Right hindlimb (tissue), 1 donor: ENCODE measurements at places on chromosomes 4 and X.

GRCh38 chr4:60743654-60744053 lies 456.5 kb upstream of the ADGRL3 start:
- DNase-seq, result no peak

DNA sequence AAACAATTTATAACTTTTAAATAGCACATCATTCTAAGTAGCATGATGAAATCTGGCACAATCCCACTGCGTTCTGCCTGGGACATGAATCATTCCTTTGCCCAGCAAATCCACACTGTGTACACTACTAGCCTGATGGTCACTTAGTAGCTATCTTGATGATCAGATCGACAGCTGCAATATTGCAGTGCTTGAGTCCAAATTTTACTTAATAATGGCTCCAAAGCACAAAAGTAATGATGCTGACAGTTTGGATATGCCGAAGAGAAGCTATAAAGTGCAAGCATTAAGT lies 86.6 kb upstream of the NPNT start:
- no peak for DNase-seq

GRCh38 chrX:12770440-12770839 lies 20.8 kb upstream of the PRPS2 start:
- DNase-seq, result no peak

GRCh38 chr4:1323280-1323634 lies 23.8 kb upstream of the UVSSA start:
- no peak for DNase-seq

GRCh38 chr4:51906167-51906958 lies 63.4 kb downstream of the DCUN1D4 start:
- DNase-seq, result no peak

DNA sequence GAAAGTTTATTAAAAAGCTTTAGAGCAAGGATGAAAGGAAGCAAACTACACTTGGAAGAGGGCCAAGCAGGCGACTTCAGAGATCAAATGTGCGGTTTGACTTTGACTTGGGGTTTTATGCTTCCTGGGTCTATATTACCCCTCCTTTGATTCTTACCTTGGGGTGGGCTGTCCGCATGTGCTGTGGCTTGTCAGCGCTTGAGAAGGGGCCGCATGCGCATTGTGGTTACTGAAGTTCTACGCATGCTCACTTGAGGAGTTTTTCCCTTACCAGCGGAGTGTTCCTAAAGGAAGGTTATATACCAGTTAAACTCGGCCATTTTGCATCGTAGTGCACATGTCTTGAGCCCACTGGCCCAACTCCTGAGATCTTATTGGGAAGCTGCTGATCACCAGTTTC lies 9.9 kb downstream of the ZNF157 start:
- DNase-seq, result no peak

DNA sequence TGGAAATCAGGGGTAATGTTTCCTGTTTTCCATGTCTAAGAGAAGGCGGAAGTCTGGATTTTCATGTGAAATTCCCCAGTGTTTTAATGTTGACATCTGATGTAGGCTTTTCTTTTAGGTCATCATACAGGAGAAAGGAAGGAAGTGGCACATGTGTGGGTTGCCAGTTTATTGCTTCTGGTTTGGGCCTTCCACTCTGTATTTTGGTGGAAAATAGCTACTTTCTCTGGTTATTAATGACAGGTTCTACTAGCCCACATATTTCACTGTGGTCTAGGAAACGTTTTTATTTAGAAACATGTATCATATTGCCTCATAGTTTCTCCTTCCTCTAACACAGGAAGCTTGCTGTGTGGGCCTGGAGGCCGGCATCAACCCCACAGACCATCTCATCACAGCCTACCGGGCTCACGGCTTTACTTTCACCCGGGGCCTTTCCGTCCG lies 7.2 kb downstream of the PDHA1 start:
- no peak for DNase-seq

GRCh38 chr4:11287055-11287454 lies 141.6 kb downstream of the HS3ST1 start:
- no peak for DNase-seq

GRCh38 chr4:15410750-15411149 lies 17.1 kb upstream of the C1QTNF7 start:
- no peak for DNase-seq

GRCh38 chr4:128450326-128451120 lies 162.9 kb upstream of the PGRMC2 start:
- DNase-seq, result no peak

GRCh38 chr4:113445286-113445685 lies 316.3 kb downstream of the CAMK2D start:
- peak; percentile 43 for DNase-seq

DNA sequence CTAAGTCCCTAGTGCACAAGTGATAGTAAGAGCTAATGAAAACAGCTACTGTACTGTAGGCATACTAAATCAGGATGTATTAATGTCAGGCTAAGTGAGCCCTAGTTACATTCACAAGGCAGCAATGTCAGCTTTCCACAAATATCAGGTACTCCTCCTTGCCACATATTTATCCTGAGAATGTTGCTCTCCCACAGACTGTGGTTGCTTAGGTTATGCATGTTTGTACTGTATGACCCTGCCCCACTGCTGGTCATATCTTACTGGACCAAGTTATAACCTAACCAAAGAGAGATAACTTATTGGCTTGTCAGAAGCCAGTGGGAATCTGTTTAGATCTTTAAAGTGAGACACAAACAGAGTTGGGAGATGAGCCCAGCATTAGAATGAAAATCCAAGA lies 241.0 kb downstream of the SLC39A8 start:
- DNase-seq, result no peak

- DNase-seq, result no peak
Measured at GRCh38 chr4:176261481-176261880, 7.5 kb downstream of the ASB5 start.

DNA sequence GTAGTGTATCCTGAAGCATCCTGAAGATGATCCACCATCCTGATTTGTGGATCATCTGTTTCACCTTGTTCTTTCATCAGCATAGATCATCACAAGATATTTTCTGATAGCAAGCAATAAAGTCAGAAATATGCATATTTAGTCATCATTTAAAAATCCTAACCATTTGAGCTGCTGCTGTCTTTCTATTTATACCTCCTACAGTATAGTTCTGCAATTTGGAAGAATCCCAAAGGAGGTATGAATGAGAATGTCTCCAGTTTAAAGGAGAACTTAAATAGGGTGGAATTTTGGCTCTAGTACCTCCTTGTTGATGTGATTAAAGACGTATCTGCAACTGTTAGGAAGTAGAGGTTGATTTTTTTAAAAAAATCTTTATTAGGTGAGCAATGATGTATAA lies 7.6 kb downstream of the SLC25A14 start:
- no peak for DNase-seq

DNA sequence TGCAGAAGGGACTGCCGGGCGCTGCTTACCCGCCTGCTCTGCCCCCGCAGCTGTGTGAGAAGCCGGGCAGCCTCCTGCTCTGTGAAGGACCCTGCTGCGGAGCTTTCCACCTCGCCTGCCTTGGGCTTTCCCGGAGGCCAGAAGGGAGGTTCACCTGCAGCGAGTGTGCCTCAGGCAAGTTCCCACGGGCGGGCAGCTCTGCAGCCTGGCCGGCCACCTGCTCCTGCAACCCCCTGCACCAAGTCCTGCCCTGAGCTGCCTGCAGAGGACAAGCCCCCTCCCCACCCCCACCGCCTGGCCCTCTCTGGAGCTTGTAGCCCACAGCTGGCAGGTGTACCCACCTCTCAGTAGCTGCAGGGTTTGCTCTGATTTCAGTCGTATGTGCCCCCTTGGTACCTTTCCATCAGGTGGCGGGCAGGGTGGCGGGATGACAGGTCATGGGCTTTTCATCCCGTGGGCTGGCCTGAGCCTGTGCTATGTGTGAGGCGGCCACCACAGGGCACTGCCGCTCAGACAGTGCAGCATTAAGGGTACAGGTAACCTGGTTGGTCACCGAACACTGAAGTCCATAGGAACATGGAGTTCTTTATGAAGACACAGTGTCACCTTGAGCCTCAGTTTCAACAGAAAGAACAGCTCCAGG lies 56.6 kb downstream of the NELFA start:
- DNase-seq, result no peak

GRCh38 chr4:143156853-143157252 lies 27.9 kb upstream of the USP38 start:
- no peak for DNase-seq

DNA sequence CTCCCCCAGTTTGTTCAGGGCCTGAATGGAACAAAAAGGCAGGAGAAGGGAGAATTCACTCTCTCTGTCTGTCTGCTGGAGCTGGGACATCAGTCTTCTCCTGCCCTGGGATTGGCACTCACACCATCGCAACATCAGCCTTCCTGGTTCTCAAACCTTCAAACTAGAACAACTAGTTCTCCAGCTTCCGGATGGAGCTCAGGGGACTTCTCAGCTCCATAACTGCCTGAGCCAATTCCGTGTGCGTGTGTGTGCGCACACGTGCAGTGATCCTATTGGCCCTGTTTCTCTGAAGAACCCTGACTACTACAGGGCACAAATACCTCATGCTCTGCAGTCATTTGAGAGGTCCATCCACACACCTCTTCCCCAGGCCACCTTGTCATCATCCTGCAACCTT lies 18.7 kb upstream of the MAN2B2 start:
- no peak for DNase-seq

DNA sequence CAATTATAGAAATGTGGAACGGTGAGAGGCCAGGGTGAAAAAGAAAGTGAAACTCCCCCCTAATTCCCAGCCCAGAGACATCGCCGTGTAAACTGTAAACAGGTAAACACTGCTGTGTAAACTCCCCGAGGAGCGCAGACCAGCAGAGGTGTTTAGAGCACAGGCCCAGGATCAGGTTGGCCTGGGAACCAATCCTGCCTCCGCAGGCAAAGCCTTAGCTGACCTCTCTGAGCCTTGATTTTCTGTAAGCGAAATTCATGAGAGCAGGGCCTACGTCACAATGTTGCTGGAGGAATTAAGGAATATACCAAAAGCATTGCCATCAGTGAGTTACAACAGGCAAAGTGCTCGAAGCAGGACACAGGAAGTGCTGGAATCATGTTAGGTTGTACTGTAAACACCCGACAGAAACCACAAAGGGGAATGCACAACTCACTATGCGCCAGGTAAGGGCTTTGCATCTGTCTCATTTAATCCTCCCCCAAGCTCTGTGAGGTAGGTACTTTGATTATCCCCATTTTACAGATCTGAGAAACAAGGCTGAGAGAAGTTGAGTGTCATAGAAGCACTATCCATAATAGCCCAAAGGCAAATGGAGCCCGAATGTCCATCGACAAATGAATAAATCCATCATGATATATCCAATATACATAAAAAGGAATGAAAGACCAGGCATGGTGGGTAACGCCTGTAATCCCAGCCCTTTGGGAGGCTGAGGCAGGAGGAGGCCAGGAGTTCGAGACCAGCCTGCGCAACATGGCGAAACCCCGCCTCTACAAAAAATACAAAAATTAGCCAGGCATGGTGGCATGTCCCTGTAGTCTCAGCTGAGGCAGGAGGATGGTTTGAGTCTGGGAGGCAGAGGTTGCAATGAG lies 30.7 kb upstream of the KIAA0232 start:
- DNase-seq, result no peak

DNA sequence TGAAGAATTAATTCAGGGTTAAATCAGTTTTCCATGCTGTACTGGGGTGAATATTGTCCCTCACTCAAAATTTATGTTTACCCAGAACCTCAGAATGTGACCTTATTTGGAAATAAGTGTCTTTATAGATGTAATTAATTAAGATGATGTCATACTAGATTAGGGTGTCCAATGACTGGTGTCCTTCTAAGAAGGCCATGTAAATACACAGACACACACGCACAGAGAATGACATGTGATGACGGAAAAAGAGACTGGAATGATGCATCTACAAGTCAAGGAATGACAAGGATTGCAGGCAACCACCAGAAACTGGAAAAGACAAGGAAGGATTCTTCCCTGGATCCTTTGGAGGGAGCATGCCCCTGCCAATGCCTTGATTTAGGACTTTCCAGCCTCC lies 84.6 kb upstream of the GPR34 start:
- no peak for DNase-seq

GRCh38 chrX:48580662-48581061 lies 6.4 kb downstream of the RBM3 start:
- no peak for DNase-seq

DNA sequence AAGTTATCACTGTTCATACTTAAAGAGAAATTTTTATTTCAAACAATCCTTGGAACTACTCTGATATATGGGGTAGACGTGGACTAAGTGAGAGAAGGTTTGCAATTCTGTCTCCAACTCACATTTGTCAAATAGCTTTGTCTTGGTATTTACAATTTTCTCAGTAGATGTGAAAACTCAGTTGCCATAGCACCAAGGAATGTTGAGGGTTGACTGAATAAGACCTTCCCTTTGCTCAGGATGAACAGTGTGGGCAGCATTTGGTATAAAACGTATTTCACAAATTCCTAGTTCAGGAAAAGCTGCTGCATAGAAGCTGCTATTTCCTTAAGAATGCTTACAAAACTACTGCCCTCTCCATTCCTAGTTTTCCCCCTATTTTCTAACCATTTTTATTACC lies 399.5 kb downstream of the NKX6-1 start:
- no peak for DNase-seq

GRCh38 chr4:153518637-153519389 lies 52.7 kb downstream of the TMEM131L start:
- DNase-seq, result no peak

- DNase-seq, result no peak
Measured at GRCh38 chr4:136651278-136651667, 881.0 kb downstream of the PCDH18 start.

DNA sequence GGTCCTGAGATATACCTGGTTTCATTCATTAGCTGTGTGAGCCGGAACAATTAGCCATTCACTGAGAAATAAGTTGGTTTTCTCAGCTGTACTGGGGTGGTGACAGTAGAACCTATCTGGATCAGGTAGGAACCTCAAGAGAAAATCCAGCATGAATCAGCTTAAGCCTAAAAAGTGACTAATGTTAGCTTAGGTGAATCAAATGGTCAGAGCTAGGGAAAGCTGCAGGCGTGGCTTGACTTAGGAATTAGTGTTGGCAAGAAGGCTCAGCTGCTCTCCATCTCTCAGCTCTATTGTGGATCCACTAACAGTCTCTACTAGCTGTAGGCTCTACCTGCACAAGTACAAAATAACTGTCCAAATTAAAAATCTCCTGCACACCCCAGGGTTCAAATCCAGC lies 1025.5 kb downstream of the RAB28 start:
- DNase-seq, result no peak

GRCh38 chr4:46993075-46994006 lies at the start of gene GABRA4:
TSS of gene GABRA4 (minus strand) at chr4:46993581. CDS start at chr4:46993424, 157 bp downstream.
- DNase-seq, result peak; percentile 30
